Mesothelial cell of epicardium (in vitro differentiated cells): ENCODE measurements at places on chromosomes 1 and 21. TPM values are rescaled to one million over a fixed set of nuclear protein-coding genes. Genes with fewer than 3 reads are reported as not detected.

The COL24A1 gene
- total RNA-seq, result 2.7 to 3.5 TPM (median 2.9 TPM) in 3 replicates

The HES2 gene
- total RNA-seq, result 0.90 to 1.1 TPM (median 0.98 TPM) in 3 replicates

The PIAS3 gene
- 57.6 to 62.6 TPM (median 62.0 TPM) in 3 replicates for total RNA-seq

The C8B gene
- total RNA-seq, result not detected in 3 replicates

The LCE1C gene
- total RNA-seq, result not detected in 3 replicates

The LYPD8 gene
- total RNA-seq, result not detected in 3 replicates

The CYP4A22 gene
- not detected in 3 replicates for total RNA-seq

The AMY1A gene
- not detected in 3 replicates for total RNA-seq

The KCNE2 gene
- total RNA-seq, result 0.82 to 1.4 TPM (median 0.92 TPM) in 3 replicates

The PCBP3 gene
- 5.0 to 5.4 TPM (median 5.1 TPM) in 3 replicates for total RNA-seq

The FMO1 gene
- 0.23 TPM in 1 of 3 replicates, not detected in the others for total RNA-seq

The SMAP2 gene
- total RNA-seq, result 10.9 to 12.4 TPM (median 12.0 TPM) in 3 replicates

The C1orf167 gene
- total RNA-seq, result 0.18 to 0.20 TPM in 2 of 3 replicates, not detected in the other

The SLAMF9 gene
- not detected in 3 replicates for total RNA-seq

The RNU1-3 gene
- total RNA-seq, result 3,774 to 3,945 TPM (median 3,937 TPM) in 3 replicates

The PROK1 gene
- total RNA-seq, result 0.69 to 1.3 TPM (median 0.95 TPM) in 3 replicates

The UBE2Q1 gene
- total RNA-seq, result 56.8 to 60.1 TPM (median 57.6 TPM) in 3 replicates
